Kidney capillary endothelial cell (primary cell): ENCODE measurements at places on chromosomes 4 and X.

GRCh38 chrX:50638123-50638522 is 167.5 kb upstream of the DGKK start:
- DNase-seq = peak; percentile 62

DNA sequence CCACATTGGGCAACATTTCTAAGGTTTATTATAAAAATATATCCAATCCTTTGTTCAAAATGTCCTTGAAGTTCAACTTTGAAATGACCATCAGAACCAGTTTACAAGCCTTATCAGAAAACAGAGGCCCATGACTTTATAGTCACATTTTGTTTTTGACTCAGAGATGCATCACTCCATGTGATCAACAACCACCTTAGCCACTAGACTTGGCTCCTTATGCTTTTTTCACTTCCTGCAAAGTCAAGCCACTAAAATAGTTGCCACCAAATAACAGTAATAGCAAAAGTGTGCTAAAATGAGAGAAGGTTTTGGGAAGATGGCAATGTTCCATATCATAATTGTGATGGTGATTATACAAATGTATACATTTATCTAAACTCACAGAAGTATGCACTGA is 181.7 kb downstream of the MAML3 start:
- DNase-seq = no peak

DNA sequence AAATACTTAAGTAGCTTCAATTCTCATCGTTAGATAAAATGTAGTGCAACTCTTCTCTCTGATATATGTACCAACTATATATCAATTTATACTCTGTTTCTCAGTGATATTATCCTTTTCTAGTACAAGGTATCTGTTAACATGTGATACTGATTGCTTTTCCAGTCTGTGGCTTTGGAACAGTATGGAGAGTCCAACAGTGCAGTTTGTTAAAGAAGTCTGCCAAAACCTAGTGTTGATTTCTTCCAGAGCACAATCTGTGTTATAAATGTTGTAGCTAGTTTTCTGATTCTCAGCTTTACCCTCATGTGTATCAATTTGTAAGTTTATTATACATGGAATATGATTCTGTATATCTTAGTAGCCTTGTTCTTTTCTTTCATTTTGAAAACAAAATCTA is 465.0 kb downstream of the IL15 start:
- no peak for DNase-seq

GRCh38 chrX:47030339-47030738 is 47.9 kb upstream of the RGN start:
- DNase-seq = peak; percentile 42

DNA sequence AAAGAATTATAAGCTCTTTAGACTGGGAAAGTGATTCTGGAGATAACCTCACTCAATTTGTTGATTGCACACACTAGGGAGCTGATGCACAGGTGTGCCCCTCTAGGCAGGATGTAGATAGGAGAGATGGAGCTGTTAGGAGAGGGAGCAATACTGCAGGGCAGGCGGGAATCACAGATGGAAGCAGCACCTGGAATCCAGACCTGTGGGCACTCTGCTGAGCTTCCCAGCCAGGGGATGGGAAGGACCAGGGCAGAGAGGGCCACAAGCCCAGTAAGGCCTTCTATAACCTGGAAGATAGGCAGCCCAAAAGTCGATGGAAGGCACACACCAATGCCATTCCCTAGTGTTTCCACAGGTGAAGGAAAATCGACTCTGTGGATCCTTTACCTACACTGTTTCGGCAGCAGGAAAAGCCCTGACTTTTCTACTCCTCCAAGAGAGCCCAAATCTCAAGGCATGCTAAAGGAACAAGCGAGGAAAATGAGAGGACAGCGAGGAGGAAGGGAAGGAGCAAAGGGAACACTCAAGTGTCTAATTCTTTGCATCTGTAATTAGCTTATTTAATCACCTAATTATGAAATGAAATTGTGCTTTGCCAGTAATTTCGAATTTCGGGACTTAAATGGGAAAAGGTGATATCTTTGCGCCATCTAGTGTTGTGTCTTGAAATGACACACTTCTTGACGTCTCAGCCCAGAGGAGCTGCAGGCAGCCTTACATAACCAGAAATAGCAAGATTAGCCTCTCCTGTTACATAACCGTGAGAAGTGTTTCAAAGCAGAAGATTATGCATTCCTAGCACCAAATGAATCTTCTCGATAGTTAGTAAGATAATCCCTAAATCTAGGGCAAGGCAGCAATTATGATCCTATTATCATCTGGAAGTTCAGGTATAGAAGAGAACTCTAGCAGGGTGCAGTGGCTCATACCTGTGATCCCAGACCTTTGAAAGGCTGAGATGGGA is 31.0 kb upstream of the TLR3 start:
- peak; percentile 75 for DNase-seq

DNA sequence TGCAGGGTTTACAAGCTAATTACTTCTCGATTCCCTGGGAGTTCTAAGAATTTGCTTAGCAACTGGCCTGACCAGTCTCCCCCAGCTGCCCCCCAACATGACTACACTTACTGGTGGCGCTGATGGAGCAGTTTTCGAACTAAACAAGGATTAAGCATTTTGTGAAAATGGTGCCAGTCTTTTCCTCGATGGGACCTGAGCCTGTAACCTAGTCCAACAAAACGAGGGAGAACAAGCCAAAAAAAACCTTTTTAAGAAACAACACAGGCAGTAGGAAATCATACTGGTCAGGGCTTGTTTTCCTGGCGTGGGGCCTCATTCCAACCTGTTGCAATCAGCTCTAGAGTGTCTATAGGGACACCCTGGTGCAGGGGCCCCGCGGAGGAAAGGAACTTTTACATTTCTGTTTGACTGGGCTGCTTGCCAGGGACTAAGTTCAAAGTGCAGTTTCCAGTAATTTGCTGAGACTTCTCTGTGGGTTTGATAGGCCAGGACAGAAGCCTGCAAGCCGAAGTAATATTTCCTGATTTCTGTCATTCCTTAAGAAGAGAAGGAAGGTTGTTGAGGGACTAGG is 158.7 kb downstream of the SPRY1 start:
- DNase-seq = no peak

DNA sequence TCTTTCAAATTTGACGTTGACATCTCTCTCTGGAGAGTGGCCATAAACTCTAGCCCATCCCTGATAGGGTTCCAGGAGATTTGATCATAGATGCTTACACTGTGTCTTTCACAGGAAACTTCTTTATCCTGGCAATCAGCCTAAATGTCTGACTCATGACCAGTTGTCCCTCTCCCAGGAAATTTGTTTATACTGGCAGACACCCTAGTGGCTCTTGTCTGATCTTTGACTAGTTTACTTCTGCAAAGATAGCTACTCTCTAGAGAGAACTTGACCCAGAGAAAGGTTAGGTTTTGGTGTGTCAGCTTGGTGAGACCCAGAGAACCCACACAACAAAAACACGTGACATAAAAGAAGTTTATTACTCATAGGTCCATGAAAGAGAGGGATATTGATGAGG is 509.8 kb downstream of the CENPC start:
- no peak for DNase-seq
